Stimulated activated CD4-positive, alpha-beta T cell treated with anti-CD3 and anti-CD28 coated beads, Interleukin-12 subunit alpha, Interleukin-12 subunit beta, amount 100 ng/mL, for 48 hours (primary cell): ENCODE measurements at places on chromosomes 7 and 10.

DNA sequence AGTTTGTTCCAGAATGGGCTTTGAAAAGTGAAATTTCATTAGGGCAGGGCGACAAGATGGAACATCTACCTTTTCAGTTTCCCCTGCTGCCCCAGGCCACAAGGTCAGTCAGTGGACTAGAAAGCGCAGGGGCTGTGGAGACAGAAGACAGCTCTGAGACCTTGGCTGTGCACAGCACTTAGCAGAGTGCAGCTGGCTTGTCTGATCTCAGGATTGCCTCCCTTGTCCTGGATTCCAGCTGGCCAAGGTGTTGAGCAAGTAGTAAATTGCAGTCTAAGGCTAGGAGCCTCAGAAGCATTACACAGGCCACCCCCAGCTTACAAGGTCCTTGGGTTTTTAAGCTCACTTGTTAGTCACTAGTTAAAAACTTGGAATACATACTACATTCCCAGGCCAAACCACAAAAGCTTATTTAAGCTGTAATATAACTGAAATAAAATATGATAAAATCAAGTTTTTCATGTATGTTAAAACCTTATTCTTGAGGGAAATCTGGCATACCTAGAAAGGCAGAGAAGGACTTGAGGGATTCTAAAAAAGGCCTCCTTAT is 67.3 kb upstream of the NPY start:
- no peak for DNase-seq

DNA sequence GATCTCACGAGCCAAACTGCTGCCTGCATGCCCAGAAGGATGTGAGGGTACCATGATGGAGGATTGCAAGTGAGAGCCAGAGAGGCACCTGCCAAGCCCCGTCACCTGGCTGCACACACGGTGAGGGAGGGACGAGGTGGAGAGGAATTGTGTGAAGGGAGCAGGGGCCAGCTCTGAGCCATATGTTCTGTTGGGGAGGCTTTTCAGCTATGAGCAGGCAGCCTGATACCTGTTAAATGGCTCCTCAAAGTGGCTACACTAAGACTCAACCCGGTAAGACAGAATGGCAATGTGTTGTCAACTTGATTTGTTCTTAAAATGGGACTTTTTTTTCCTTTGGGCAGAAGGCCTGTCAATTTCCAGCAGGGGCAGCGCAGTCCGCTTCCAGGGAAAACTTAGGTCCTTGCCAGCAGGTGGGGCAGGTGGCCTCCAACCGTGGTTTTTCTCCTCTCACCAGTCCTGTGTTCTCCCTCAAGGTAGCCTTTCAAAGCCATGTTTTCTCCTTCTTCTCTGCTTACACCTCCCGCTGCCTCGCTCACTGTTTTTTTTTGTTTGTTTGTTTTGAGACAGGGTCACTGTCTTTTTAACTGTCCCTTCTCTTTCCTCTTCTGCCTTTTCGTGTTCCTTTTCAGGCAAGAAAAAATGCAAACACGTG is 57.7 kb upstream of the ZNRF2 start:
- no peak for DNase-seq

DNA sequence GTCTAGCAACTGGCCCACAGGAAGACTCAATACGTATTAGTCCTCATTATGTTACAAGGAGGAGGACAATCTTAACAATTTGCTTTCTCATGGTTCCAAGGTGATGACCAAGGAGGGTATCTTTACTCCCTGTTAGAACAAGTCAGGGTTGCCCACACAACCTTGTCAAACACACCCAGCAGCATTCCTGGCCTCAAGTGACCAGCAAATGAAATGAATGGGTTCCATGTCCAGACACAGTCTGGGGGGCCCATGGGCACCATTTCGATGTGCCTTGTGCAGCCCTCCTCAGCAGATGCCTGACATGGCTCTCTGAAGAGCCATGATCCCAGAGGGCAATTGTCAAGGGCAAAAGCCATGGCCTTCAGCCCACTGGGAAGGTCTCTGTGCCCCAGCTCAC is 40.8 kb downstream of the ANXA8 start:
- DNase-seq = no peak

DNA sequence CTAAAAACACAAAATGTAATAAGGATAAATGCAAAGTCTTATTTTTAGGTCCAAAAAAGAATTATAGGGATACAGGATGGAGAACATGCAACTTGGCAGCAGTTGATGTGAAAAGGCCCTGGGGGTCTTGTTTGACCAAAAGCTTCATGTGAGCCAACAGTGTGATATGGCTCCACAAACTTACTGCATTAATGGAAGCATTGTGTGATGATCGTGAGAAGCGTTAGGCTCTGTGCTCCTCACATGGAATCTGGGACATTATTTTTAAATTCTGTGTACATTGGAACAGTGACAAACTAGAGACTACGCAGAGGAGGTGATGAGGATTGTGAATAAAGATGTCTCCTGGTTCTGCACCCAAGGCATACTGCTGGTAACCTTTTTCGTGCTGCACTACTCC is 39.1 kb upstream of the CALD1 start:
- no peak for DNase-seq

DNA sequence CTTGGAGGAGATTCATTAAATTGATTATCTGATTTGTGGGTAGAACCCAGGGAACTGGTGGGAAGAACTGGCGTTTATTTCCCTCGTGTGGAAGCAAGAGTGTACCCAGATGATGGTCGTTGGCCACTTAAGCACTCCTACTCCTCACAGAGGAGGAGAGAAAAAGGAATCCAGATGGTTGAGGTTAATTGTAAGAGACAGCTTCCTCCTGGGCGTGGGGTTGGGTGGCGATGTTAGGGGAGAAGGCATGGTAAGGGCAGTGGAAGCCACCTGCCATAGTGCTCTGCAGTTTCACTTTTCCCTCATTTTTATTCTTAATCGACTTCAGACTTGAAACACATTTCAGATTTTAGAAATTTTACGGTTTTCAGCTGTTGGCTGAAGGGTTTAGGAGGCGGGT is 104.1 kb downstream of the DOCK1 start:
- no peak for DNase-seq

DNA sequence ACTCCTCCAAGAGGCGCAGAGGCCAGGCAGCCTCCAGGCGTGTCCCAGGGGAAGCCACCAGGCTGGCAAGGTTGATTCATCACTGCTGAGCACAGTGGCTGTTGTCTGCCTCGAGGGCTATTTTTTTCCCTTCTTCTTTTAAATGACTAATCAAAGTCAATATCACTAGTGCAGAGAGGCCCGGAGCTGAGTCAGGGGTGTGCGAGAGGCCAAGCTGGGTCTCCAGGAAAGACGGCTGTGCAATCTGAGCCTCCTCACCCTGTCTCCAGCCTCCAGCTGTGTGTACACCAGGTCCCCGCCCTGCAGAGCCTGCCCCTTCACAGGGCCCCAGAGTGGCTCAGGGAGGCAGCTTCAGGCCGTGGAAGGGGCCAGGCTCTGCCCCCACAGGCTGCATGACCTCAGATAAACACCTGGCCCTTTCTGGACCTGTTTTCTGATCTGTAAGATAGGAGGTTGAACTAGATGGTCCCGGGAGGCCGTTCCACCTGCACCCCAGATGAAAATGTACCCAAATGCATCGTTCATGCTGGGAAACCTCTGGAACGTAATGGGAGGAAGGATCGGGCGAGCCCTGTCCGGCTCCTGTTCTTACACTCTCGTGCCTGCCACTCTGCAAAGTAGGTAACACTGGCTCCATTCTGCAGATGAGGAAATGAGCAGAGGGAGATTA is 3.7 kb downstream of the STX1A start:
- DNase-seq = peak; percentile 61

GRCh38 chr10:71985542-71986250 is 21.5 kb downstream of the CHST3 start:
- no peak for DNase-seq

DNA sequence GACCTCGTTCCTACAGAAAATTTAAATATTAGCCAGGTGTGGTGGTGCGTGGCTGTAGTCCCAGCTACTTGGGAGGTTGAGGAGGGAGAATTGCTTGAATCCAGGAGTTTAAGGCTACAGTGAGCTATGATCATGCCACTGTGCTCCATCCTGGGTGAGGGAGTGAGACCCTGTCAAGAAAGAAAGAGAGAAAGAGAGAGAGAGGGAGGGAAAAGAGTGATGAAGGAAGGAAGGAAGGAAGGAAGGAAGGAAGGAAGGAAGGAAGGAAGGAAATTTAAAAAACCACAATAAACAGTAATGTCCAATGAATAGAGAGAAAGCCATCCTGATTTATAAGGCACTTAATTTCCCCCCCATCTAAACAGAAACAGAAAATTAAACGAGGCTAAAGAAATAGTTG is 9.4 kb downstream of the MYPN start:
- no peak for DNase-seq

GRCh38 chr7:22499044-22499443 is 944 bp downstream of the STEAP1B start:
- DNase-seq = no peak

DNA sequence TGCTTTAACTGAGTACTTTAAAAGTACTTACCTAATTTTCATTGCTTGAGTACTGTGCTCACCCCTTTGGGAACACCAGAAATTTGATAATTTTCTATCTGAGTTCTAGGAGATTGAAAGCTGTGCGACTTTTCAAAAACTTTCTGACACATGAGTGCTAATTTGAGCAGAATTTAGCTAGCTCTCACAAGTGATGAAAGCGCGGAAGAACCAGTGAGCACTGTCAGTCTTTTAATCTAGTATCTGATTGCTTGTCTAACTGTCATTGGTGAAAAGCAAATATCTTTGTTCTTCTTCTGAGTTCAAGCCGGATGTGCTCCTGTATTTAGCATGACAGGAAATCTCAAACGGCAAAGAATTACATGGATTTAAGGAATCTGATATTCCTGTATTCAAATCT is 899.4 kb downstream of the CNTNAP2 start:
- no peak for DNase-seq

- DNase-seq = no peak
Measured at GRCh38 chr10:70603449-70603801, 884 bp upstream of the PRF1 start.
